ENCODE measurements at places on chromosomes 4 and X.
A peak's percentile ranks its signal among the peaks of the same experiment; 100 is the strongest.

DNA sequence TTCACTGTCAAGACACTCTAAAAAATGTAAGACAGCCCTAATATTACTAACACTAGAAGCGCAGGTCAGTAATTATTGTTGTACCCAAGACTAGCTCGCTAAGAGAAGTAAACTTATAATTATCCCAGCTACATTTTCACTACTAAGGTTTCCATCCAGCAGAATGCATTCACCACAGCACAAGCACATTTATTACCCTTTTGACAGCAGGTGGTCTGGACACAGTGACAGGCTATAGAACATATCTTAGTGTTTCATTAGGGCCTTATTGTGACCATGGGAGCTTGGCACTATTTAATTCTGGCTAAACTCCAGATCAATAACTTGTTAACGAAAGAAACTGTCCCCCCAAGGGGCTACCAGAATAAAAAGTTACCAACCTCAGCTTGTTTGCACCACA lies 237.7 kb downstream of the ENOX2 start:
- DNase-seq = no peak

- DNase-seq = peak; percentile 13
Observed at GRCh38 chrX:115689931-115690330, 129.0 kb downstream of the PLS3 start.

DNA sequence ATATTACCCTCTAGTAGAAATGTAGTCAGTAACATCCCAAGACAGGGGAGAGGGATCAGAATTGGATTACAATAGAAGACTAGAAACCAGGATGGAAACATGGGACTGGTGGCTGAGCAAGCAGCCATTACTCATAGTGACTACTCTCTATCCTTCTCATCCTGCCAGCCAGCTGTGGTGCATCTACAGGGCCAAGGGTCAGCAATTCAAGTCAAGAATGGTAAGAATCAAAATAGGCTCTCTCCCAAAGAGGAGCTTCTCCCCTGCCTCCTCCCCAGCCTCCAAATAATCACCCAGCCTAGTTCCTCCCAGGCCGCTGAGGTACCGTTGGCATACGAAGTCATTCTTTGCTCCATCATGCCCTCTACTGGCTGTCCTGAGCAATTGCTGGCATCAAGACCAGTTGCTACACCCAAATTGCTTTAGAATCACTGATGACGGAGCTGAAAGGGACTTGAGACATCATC lies 19.4 kb downstream of the AWAT2 start:
- DNase-seq = peak; percentile 65

DNA sequence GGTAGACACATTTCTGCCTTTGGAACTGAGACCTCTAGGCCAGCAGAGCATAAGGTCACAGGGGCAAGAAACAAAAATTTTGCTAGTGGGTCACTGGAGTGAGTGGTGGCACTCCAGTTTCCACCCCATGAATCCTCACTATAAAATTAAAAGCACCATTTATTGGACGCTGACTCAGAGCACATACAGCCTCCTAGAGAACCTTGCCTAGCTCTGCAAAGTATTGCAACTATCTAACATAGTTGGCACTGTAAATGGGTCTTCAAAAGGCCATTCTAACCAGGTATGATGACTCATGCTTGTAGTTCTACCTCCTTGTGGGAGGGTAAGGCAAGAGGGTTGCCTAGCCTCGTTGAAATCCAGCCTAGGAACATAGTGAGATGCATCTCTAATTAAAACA lies 25.1 kb downstream of the RRAGB start:
- no peak for DNase-seq

- DNase-seq = peak; percentile 89
Observed at GRCh38 chrX:68827848-68828624, 785 bp upstream of the EFNB1 start.

- no peak for DNase-seq
Observed at GRCh38 chr4:3317656-3318211, 24.9 kb downstream of the RGS12 start.

DNA sequence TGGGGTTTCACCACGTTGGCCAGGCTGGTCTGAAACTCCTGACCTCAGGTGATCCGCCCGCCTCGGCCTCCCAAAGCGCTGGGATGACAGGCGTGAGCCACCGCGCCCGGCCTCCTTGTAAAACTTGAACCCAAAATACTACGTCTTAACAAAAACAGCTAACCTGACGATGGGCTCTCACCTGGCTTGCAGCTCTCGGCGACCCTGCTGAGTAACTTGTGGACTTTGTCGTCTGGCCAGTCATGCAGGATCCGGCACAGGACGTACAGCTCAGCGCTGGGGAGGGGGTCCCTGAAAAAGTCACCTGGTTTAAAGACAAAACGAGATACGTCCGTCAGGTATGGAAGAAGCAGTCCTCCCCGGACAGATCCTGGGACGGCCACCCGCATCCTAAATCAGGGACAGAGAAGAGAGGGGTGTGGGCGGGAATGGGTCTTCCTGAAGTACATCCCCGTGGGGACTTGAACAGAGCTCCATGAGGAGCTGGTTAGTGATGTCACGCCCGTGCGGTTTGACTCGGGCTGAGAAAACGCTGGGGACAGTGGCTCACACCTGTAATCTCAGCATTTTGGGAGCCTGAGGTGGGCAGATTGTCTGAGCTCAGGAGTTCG lies 20.7 kb upstream of the SLC25A6 start:
- no peak for DNase-seq

- no peak for DNase-seq
Observed at GRCh38 chr4:25915353-25915705, 1.3 kb downstream of the SMIM20 start.

- DNase-seq = no peak
Observed at GRCh38 chrX:140346729-140347128, 158.1 kb downstream of the SOX3 start.

DNA sequence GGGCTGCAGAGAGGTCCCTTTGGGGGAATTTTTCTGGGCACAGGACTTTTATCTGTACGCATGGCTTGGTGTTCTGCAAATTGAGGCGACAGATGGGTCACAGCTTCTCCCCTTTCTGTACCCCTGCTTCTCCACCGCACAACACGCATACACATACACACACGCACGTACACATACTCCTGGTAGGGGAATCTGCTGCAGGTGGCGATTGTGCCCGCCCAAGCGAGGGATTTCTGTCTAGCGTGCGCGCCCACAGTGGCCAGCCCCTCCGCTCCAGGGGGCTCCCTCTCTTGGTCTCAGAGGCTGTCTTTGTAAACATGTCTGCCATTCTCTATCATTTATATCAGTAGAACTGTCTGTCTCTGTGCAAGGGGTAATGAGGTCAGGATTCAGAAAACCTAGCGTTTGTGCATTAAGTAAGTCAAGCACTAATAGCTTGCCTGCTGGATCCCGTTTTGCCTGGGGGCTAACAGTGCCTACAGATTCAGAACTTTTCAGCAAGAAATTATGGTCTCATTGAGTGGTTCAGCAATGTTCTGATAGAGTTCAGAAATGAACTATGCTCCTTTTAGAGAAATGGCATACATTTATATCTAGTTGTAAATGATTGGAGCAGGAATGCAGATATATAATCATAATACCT lies 2.2 kb downstream of the GRID2 start:
- DNase-seq = no peak

GRCh38 chr4:153904011-153904410 lies 115.1 kb upstream of the SFRP2 start:
- no peak for DNase-seq

GRCh38 chr4:112199041-112199440 lies 32.5 kb upstream of the AP1AR start:
- no peak for DNase-seq

DNA sequence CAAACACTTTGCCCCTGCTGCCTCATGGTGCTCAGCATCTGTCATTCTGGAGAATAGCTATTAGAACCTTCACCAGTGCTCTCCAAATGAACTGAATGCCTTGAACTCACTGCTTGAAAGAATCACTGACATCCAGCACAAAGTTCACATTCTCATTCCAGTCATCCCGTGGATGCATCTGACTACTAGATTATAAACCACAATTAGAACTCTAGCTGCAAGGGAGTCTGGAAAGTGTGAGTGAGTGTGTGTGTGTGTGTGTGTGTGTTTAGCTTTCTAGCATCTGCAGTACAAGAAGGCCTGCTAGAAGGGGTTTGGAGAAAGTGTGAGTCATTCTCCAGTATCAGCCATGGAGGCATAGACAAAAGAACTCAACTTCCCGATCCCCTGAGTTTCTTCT lies 71.3 kb upstream of the DYNLT3 start:
- DNase-seq = no peak

GRCh38 chrX:8879750-8880149 lies 78.6 kb upstream of the FAM9A start:
- DNase-seq = no peak

DNA sequence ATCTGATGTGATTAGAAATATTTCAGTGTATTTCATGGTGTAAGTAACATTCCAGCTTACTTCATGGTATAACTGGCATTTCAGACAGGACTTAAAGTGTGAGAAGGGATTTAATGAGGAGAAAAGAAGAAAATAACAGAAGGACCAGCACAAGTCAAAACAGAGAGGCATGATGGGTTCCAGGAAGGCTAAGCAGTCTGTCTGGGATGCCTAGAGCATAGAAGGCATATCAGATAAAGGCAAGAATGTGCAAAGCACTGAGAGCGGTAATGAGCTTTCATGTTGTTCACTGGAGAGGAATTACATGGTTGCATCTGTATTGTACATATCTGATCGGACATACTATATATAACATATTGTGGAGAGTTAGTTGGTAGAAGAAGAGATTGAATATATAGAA lies 54.2 kb downstream of the GRID2 start:
- no peak for DNase-seq

DNA sequence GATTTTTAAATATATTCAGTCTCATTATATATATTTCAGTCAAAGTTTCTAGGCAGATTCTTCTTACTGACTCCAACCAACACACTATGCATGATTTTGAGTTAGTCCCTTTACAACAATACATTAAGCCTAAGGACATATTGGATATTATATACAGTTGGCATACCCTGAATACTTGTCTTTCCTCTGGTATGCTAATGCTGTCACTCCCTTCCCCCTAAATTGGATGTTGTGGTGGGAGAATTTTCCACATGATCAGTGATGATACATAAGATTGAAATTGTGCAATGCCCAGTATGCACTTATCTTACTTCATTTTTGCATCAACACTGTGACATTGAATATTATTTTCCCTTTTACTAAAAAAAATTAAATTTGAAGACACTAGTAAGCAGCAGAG lies 935.2 kb downstream of the PCDH7 start:
- DNase-seq = no peak

DNA sequence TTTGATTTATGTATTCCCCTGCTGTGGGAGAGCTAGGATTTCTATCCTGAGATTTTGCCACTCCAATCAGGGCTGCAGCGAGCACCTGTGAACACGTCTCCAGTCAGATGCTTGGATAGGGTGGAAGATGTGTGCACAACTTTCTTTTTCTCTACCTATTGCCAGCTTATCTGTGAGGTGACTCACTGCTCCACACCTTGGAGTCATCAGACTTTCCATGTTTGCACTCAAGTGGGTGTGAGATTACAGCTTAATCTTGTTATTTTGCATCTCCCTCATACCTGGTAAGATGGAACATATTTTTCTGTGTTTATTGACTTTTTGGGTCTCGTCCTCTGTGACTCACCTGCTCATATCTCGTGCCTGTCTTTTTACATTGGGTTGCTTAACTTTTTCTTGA lies 32.2 kb downstream of the PSAPL1 start:
- DNase-seq = no peak

GRCh38 chrX:125398959-125399440 lies 79.3 kb downstream of the TEX13C start:
- DNase-seq = no peak

GRCh38 chr4:181418496-181418895 lies 824.7 kb upstream of the TENM3 start:
- DNase-seq = peak; percentile 37

DNA sequence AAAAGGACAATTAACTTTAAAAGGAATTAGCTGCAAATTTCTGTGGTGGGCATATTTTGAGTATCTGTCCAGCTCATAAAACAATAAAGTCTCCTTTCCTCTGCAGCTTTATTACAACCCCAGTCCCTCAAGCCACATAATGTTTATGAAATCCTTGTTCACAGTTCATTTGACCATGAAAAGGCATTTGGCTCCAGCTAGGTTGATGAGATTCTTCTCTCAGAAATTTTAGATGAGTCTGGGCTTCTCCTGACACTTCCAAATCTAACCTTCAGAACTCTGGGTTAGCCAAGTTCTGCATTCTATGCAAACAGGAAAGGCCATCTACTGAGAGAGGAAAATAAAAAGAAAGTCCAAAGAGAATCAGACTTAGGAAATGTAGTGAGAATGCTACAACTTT lies 156.8 kb downstream of the GRXCR1 start:
- no peak for DNase-seq

- DNase-seq = no peak
Observed at GRCh38 chr4:69066945-69067344, 29.3 kb upstream of the UGT2B7 start.

- peak; percentile 5 for DNase-seq
Observed at GRCh38 chrX:74890676-74891430, 34.4 kb downstream of the NEXMIF start.

DNA sequence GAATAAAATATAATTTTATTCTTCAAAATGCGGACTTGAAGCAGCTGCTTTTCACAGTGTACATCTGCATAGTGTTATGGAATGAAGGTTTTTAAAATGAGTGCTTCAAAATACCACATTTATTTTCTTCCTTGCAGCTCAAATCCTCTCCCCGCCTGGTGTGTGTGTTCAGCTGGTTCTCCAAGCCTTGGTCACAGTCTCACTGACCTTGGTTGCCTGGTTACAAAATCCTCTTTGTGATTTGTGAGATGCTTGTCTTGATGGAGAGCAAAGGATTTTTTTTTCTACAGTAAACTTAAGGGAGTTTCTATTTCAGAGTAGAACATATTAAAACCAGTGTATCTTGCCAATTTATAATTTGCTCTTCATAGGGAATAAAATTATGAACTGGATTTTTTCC lies 139.2 kb downstream of the PCDH18 start:
- DNase-seq = peak; percentile 21

DNA sequence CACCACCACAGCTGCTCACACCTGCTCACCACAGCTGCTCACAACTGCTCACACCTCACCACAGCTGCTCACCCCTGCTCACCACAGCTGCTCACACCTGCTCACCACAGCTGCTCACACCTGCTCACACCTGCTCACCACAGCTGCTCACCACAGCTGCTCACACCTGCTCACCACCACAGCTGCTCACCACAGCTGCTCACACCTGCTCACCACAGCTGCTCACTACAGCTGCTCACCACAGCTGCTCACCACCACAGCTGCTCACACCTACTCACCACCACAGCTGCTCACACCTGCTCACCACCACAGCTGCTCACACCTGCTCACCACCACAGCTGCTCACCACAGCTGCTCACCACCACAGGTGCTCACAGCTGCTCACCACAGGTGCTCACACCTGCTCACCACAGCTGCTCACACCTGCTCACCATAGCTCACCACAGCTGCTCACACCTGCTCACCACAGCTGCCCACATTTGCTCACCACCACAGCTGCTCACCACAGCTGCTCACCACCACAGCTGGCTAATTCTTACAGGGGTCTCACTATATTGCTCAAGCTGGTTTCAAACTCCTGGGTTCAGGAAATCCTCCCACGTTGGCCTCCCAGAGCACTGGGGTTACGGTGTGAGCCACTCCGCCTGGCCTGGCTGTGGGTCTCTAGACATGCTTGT lies 30.4 kb upstream of the CPLX1 start:
- no peak for DNase-seq

- no peak for DNase-seq
Observed at GRCh38 chrX:16903274-16904022, 33.3 kb upstream of the RBBP7 start.
